ENCODE measurements at places on chromosomes 5 and 9.

DNA sequence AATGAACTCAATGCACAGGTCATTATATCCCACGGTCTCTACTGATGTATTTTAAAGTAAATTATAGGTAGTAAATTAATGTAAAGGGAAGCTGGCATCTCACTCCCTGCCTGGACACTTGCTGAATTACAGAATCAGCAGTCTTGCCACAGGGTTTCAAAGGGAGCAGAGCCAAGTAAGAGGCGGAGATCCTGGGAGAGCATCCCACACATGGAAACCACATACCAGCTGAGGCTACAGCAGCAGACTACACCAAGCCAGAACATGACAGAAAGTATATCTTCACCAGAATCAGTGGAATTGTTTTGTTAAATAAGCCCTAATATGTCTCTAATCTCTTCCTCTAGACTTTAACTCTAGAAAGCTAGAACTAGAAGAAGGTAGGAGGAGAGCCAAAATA, 1689.2 kb upstream of the WWC1 start:
- DNase-seq = no peak

DNA sequence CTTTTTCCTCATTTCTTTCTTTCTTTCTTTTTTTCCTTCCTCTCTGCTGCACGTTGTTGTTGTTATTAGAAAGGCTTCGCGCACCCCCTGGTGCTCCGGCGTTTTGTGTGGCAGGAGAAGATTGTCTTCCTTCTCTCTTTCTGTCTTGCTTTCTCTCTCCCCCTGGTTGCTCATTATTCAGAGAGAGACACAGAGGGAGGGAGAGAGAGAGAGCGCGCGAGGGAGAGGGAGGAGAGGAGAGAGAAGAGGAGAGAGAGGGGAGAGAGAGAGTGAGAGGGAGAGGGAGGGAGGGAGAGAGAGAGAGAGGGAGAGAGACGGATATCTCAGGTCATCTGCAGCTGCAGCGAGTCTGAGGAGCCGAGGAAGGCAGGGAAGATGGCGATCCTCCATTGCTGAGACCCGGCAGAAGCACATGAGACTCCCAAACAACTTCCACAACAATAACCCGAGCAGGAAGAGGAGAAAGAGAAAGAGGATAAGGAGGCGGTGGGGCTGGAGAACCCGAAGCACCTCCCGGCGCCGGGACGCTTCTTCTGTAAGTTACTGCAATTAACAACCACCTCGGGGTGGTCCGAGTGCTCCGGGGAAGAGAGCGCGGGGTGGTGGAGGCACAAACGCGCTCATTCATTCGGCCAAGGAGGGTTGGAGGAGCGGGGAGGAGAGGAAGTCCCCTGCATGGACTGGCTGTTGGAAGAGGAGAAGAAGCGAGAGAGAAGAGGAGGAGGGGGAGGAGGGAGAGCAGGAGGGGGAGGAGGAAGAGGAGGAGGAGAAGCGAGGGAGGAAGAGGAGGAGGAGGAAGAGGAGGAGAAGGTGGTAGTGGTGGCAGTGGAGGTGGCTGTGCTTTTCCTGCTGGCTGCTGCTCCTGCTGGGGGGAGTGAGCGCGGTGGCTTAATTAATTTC, at the start of gene ZNF462:
ZNF462 (plus strand) TSS at position 346 of the 900 bp plus-strand sequence. CDS start 60,218 bp downstream, outside the sequence.
- DNase-seq = no peak

DNA sequence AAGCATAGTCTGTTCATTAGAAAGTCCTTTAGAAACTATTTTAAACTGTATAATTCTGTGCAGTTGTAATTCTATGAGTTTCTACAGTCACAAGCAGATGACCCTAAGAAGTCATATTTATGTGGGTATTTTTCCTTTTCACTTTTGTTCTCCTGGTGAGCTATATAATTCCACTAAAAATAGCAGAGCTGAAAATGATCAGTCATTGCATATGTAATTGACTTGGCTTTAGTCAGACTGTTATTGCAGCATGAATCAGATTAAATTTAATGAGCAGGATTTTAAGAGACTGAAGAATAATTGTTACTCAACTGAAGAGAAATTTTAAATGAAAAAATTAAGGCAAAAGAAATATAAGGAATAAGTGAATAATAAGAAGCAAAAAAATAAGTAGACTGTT, 108.5 kb downstream of the MTREX start:
- no peak for DNase-seq

DNA sequence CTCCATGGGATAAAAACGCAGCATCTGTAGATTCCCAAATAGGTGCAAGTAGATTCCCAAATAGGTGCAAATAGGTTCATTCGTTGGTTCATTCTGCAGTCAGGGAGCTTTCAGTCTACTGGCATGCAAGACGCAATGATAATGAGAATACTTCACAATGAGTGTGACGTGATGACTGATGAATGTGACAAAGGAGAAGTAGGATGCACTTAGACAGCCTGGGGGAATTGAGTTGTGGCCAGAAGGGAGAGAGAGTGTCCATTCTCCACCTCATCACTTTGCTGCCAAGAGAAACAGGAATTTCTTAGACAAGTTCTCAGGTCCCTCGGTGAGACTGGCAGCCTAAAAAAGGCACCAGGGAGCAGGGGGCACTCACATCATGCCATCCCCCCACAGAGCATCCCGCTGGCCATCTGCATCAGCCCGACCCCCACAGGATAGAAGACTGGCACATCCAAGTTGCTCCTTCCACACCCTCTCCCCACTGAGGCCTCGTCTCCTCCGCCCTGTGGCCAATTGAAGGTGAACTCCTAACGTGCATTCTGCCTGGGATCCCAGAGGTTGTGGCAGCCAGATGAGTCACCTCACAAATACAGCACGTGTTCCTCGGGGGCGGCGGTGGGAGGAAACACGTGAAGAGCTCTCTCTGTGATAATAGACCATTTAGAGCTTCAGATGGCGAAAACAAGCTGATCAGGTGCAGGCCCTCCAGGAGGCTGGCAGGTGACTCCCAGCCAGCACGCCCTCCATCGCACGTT, 19.9 kb upstream of the KCNIP1 start:
- DNase-seq = no peak

GRCh38 chr9:81080900-81081299, 608.4 kb downstream of the TLE1 start:
- no peak for DNase-seq

DNA sequence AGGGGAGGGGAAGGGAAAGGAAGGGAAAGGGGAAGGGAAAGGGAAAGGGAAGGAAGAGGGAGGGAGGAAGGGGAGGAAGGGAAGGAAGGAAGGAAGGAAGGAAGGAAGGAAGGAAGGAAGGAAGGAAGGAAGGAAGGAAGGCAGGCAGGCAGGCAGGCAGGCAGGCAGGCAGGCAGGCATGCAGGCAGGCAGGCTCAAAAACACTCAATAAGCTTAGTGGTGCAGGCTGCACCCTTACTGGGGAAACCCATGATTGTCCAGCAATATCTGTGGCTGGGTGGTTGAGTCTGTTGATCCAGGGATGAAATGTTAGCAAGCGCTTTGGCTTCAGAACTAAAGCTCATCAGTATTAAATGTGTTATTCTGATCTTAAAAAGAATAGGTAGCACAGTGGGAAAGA, 145.6 kb downstream of the LPAR1 start:
- DNase-seq = no peak

GRCh38 chr5:136014049-136015002, 14.5 kb upstream of the TGFBI start:
- no peak for DNase-seq

- no peak for DNase-seq
Observed at GRCh38 chr9:37198039-37198729, 77.8 kb downstream of the ZCCHC7 start.

GRCh38 chr9:129263836-129264235, 85.8 kb upstream of the IER5L start:
- DNase-seq = no peak

Data from stimulated activated CD8-positive, alpha-beta memory T cell treated with anti-CD3 and anti-CD28 coated beads, Interleukin-7, amount 100 ng/mL, for 1 hour (primary cell).